ENCODE measurements at places on chromosomes 5 and 9.

- peak; percentile 18 for DNase-seq
Measured at GRCh38 chr5:82351754-82352145, 73.6 kb upstream of the RPS23 start.

DNA sequence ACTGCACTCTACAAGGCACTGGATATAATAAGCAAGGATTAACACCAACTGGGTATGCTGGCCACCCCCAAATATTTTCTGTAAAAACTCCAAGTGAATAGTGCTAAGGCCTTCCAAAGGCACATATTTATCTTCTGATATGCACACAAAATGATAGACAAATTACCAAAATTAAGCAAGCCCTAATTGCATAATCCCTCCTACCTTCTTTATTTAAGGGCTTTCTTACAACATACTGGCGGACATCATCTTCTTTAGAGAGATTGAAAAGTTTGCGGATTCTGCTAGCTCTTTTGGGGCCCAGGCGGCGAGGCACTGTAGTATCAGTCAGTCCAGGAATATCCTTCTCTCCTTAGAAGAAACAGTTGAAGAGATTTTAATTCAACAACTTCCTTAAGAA is 1.9 kb downstream of the RPS6 start:
- no peak for DNase-seq

DNA sequence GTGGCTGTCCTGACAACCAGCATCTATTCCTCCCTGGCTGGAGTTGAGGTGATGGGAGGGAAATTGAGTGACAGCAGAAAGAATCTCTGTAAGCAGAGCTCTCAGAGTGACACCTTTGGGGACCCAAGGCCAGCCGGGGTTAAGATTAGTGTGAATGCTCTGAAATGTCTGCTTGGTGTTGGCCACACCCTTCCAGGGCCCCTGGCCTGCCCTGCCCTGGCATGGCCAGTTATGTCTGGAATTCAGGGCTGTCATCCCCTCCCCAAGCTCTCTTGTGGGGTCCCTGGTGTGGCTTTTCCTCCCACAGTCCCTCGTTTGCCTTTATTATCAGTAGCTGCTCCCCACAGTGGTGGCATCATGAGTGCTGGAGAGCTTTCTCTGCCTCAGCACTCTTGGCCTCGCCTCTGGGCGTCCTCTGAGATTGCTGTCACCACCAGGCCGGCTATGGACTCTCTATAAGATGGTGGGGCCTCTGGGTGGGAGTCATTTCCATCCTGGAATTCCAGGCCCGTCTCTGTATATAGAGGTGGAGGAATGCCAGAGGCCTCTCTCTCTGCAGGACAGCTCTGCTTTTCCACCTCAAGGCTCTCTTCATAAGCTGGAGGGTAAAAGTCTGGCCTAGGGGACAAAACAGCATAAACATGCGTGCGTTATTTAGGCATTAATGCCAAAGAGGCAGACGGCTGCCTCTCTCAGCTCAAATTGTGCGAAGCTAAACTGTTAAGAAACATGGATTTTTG is 3.6 kb downstream of the TMEM252 start:
- DNase-seq, result no peak

GRCh38 chr5:109922381-109922995 is 232.8 kb downstream of the MAN2A1 start:
- no peak for DNase-seq

- no peak for DNase-seq
Measured at GRCh38 chr9:36902861-36903524, 131.1 kb downstream of the PAX5 start.

GRCh38 chr5:99441235-99441634 is 512.4 kb upstream of the CHD1 start:
- no peak for DNase-seq

DNA sequence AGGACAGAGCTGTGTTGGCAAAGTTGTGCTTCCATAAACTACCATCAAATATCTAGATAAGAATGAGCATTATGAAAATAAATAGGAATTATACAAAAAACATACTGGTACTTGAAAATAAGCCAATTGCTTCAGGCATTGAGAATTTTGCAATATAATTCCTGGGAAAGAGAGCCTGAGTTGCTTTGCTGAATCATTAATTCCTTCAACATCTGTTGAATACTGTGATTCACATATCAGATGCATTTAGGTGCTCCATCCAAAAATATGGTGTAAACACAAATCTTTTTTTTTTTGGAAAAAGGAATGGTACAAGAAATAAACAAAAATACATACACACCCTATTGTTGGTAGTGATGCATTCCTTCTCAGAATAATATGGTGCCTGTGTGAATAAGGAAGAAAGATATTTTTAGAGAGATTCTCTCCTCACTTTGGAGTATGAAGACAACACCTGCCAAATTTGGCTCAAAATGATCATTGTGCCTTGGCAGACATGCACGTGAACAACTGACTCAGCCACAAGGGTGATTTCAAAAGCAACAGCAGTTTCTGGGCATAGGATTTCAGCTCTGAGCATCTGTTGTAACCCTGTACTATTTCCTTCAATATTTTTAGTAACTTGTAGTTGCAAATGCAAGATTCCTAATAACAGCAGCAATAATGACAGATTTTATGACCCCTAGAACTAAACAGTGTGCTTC is 96.7 kb downstream of the CAVIN4 start:
- DNase-seq, result no peak

DNA sequence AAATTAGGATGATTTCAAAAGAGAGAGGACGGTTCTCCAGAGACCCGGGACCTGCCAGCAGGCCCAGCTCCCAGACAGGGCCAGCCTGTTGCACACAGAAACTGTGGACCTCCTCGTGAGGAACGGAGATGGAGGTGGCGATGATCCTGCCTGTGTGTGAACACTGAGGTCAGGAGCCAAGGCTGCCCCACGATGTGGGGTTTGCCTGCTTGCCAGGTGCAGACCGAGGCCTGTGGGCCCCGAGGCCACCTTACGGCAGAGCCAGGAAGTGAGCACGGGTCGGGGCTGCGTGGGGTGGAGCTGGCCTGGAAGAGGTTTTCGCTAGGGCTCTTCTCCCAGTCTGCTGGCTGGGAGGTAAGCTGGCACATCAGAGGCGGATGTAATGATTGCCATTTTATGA is 4.3 kb downstream of the FAM163B start:
- no peak for DNase-seq

GRCh38 chr5:81021486-81021885 is 61.3 kb downstream of the RASGRF2 start:
- DNase-seq, result no peak

GRCh38 chr5:16536246-16536645 is 70.6 kb upstream of the ZNF622 start:
- no peak for DNase-seq

DNA sequence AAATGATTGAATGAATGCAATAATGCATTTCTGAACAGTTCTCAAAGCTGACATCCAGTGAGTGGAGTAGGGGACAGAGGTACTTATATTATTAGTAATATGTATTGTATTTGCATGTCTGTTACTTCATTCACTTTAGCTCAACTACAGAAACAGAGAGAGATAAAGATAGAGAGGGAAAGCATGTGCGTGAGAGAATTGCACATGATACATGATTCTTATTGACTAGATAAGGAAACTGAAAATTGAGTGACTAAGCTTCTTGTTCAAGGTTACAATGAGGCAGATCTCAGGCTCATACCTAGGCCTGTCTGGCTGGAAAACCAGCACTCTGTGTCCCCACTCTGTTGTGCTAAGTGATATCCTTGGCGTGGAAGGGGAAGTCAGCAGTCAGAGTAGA is 337.7 kb upstream of the KLF4 start:
- DNase-seq, result no peak

DNA sequence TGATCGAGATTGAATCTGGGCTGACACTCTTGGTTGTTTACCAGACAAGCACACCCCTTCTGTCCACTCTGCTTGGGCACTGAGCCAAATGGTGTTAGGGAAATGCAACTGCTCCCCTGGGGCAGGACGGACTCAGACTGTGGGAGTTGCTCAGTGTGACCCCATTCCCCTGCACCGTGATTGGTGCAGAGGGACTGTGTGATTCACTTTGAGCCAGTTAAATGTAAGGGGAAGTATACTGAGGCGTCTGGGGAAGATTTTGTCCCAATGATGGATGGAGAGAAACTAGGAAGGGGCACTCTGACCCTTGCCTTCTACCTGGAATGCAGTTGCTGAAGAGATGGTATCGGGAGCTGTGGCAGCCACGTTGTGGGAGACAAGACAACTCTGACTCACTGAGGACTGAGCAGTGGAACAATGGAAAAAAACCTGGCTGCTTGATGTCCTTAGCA is 196.0 kb upstream of the ANKRD55 start:
- DNase-seq, result no peak

GRCh38 chr5:148645527-148645926 is 8.8 kb downstream of the HTR4 start:
- DNase-seq, result no peak

DNA sequence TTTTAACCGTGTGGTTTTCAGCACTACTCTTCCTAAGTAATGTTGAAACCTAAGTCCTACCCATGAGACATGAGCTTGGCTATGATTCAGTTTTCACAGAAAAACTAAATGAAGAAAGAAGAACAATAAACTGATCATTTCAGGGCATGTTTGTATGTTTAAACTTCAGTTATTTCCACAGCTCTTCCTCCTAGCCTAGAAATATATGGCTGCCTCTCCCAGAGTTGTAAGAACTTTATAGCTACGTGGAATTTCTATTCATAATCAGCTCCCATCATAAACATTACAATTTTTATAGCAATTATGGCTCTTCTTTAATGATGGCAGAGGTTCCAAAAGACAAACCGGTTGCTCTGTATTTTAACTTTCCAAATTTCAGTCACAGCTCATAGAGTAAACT is 314.7 kb upstream of the ADAMTSL1 start:
- DNase-seq, result no peak

DNA sequence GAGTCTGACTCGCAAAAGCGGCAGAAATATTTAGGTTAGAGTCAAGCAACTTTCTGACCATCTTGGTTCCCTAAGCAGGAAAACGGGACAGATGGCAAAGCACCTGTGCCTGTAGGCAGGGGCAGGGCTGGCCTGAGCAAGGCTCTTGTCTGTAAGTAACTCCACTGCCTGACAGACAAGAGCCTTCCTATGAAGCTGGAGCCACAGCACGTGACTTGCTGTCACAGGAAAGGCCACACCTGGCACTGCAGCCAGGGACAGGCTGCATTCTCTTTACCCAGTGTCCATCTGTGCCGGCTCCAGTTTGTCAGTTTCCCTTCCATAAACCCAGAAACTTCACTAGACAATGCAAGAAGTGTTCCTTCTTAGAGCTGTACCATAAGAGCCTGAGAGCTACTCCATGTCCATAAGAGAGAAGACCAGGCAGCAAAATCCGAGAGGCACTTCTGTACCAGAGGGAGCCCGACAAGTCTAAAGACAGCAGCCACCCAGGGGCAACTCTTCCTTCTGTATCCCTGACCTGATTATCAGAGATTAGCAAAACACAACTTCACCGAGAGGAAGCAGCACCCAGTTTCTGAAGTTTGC is 78.1 kb downstream of the GPR21 start:
- no peak for DNase-seq

DNA sequence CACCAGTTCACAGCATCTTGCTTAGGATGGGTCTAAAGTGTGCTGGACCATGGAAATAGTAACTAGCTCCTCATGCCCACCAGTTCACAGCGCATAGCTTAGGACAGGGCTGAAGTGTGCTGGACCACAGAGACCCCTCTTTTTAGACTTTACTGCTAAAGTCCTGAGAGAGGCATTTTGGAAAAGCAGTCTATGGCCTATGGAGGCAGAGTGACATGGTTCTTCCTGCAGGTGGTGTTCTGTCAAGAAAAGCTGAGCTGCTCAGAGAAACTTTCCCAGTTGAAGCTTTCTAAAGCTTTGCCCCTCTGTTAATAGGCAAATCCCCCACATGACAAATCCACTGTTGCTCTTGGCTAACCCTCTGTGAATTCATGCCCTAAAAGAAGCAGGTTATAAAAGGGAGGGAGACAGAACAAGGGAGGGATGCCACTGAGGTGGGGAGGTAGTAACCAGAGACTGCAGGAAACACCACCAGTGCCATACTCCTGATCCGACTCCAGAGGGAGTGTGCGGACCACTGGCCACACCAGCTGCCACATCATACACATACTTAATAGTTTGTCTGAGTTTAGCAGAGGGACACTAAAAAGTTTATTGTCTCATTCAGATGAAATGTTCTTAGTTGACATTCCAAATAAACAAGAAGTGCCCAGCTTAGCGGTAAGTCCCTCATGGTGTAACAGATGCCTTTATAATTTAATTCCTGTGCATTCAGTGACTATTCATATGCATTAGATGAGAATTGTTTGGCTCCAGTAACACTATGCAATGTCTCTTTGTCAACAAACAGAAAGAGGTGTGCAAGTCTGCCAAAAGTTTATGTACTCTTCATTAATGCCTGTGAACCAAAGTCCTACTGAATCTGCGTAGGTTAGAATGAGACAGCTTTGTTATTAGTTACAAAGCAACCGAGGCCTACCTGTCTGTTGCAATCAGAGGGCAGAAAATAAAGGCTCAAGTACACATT is 236.2 kb upstream of the NFIL3 start:
- no peak for DNase-seq

GRCh38 chr5:160291467-160291866 is 20.9 kb downstream of the CCNJL start:
- DNase-seq, result no peak

- DNase-seq, result no peak
Measured at GRCh38 chr5:6581559-6582426, 51.1 kb downstream of the NSUN2 start.

GRCh38 chr5:13218518-13218917 is 726.0 kb downstream of the DNAH5 start:
- DNase-seq, result no peak

All from GM19239 (cell line).